Hair follicular keratinocyte (primary cell): ENCODE measurements at places on chromosomes 6 and 20. TPM values are rescaled to one million over a fixed set of nuclear protein-coding genes. Genes with fewer than 3 reads are reported as not detected.

The FARS2 gene
- total RNA-seq, result 11.9 and 17.2 TPM in 2 replicates

The NFATC2 gene
- not detected in 2 replicates for total RNA-seq

The BANF2 gene
- total RNA-seq, result not detected in 2 replicates

The DDX39B gene
- total RNA-seq, result 438 and 525 TPM in 2 replicates

The PROKR2 gene
- total RNA-seq, result not detected in 2 replicates

The BMP2 gene
- 5.6 and 9.9 TPM in 2 replicates for total RNA-seq

The WFDC10B gene
- not detected in 2 replicates for total RNA-seq

The PTCRA gene
- not detected in 2 replicates for total RNA-seq

The IYD gene
- not detected in 2 replicates for total RNA-seq

The TFAP2D gene
- total RNA-seq, result not detected in 2 replicates

The LAMA5 gene
- total RNA-seq, result 96.3 and 136 TPM in 2 replicates

The CCN2 gene
- total RNA-seq, result 12.7 and 13.5 TPM in 2 replicates

The TFAP2A gene
- total RNA-seq, result 28.4 and 29.2 TPM in 2 replicates

The LGSN gene
- not detected in 2 replicates for total RNA-seq
